ENCODE measurements at places on chromosomes 1 and 21.
A peak's percentile ranks its signal among the peaks of the same experiment; 100 is the strongest.

DNA sequence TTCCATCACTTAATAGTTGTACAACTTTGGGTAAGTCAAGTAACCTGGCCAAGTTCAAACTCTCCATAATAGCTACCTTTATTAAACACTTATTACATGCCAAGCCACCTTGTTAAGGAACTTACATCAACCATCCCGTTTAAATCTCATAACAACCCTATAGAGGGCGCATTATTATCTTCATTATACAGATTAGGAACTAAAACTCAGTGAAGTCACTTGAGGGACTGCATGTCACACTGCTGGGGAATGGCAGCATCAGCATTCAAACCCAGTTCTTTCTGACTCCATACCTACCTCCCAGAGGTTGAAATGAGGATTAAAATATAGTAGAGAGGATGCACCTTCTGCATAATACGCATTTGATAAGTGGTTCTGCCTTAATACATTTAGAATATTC is 47.1 kb upstream of the PLA2G2C start:
- DNase-seq: no peak

GRCh38 chr1:232593717-232594502 is 36.0 kb downstream of the SIPA1L2 start:
- DNase-seq: no peak

DNA sequence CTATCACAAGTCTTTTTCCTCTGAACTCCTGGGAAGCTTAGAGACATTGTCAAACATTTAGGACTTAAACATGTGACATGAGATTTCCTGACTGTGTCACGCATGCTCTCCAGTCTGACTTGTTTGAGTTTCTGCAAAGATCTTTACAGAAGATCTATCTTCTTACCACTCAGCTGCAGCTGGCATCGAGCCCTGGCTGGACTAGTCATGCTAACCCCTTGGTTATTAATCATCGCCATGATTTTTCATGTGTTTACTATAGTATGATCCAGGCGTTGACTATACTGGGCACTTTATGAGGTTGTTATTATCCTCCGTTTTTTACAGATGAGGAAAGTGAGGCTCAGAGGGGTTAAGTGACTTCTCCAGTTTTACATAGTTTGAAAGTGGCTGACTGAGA is 18.1 kb upstream of the IRF2BP2 start:
- DNase-seq: no peak

- DNase-seq: no peak
Measured at GRCh38 chr21:21230672-21231071, 232.5 kb downstream of the NCAM2 start.

- no peak for DNase-seq
Measured at GRCh38 chr21:33032434-33033047, 6.8 kb downstream of the OLIG2 start.

GRCh38 chr21:14985306-14985705 is 79.5 kb downstream of the NRIP1 start:
- no peak for DNase-seq

DNA sequence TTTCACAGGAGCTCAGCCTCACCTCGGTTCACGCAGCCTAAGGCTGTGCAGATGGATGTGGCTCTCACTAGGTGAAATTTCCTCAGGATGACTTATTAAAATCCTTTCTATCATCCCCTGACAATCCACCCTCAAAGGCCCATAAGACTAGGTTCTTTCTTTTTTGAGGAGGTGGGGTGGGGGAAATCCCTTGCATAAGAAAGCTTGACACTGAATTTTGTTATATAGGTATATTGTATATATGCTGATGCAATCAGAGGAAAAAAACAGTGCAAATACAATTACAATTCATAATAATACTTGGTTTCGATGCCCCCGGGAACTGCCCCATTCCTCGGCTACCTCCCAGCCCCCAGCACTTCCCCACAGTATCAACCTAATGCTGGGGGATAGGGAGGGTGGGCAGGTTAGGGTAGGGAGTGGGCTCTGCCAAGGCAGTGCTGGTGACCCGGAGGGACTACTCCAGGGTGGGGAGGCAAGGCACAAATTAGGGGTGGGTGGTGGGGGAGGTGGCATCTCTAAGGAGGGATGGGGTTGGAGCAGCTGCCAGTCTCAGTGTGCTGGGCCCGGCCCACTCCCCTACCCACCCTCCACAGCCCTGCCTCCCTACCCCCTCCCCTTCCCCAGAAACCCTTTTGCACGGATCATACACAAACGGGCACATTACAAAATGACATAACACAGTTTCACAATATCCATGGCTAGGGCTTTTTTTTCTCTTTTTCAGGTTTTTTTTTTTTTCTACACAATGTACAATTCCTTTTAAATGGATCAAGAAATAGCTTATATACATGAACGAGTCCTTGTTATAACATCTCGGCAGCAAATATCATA is 30.9 kb downstream of the SLC27A3 start:
- DNase-seq: no peak

GRCh38 chr1:160222546-160222945 is 17.4 kb downstream of the PEA15 start:
- DNase-seq: no peak

GRCh38 chr1:177858332-177858821 is 111.5 kb downstream of the SEC16B start:
- no peak for DNase-seq

DNA sequence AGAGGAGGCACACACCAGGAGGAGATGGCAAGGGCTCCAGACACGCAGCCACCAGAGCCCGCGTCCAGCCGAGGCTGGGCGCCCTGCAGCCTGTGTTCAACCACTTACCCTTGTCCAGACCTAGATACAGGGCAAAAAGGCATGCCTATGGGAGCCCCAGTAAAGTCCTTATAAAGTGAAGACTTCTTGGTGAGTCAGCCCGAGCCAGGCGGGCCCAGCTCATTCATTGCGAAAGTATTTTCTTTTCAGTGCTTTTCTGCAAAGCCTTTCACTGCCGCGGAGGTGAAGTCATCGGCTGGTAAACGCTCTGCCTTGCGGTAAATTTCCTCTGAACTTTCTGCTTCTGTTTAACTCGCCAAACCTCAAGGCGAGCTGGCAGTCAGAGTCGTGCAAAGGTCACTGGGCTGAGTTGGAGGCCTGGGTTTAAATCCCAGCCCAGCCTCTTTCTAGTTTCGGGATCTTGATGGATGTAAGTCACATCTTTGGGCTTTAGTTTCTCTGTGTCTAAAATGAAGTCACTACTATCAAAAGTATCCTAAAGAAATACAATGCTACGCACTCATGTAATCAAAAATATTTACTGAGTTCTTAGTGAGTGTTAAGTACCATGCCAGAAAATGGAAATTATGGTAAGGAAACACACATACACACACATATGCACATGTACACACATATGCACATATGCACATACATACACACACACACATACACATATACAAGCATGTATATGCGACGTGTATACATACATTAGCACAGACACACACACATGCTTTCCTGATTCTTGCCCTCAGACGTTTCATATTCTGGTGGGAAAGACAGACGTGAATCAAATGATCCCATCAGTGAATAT is 54.7 kb upstream of the IFFO2 start:
- DNase-seq: peak; percentile 96

DNA sequence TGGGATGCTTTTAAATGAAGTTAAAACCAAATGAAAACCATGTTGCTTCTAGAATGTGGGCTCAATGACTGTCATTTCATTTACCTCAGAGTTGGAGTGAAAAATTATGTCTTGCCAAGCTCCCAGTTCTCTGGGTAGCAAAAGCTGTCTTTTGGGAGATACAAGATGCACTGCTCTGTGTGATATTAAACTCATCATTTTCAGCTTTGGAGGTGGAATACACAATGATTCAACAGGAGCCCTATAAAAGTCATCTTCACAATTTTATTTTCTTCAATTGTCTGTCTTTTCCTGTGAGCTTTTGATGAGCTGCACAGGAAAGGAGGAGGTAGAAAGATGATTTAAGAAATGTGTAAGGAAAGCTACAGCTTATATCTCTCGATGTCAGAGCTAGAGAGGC is 120.3 kb upstream of the SPATA6 start:
- DNase-seq: no peak

DNA sequence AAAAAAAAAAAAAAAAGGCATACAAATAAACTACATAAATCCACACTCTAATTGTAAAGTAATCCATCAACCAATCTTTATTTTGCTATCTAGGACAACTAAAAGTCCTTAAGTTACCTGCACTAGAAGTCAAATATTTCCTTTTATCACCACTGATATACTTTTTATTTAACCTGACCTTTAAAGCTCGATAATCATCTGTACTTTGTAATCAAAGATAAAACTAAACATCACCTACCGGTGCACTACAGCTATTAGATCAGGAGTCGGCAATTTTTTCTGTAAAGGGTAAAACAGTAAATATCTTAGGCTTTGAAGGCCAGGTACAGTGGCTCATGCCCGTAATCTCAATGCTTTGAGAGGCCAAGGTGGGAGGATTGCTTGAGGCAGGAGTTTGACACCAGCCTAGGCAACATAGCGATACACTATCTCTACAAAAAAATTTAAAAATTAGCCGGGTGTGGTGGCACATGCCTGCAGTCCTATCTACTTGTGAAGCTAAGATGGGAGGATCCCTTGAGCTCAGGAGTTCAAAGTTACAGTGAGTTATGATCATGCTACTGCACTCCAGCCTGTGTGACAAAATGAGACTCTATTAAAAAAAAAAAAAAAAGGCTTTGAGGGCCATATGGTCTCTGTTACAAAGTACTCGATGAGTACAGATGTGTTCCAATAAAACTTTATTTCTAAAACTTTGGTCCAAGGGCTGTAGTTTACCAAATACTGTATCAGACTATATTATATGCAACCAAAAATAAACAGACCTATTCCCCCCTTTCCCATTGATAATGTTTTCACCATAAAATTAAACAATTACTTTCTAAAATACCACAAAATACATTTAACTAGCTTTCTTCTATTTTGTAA is 47.1 kb downstream of the TESK2 start:
- no peak for DNase-seq

DNA sequence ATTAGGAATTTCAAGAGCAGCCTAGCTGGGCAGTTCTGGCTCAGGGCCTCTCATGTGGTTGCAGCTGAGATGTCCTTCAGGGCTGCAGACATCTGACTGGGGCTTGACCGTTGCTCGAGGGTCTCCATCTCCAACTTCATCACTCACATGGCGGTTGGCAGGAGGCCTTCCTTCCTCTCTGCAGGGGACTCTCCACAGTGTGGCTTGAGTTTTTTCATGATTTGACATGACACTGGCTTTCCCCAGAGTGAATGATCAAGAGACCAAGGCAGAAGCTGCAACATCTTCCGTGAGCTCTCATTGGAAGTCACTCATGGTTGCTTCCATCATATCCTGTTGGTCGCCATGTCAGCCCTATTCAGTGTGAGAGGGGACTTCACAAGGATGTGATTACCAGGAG is 74.6 kb downstream of the RUNX3 start:
- peak; percentile 52 for DNase-seq

DNA sequence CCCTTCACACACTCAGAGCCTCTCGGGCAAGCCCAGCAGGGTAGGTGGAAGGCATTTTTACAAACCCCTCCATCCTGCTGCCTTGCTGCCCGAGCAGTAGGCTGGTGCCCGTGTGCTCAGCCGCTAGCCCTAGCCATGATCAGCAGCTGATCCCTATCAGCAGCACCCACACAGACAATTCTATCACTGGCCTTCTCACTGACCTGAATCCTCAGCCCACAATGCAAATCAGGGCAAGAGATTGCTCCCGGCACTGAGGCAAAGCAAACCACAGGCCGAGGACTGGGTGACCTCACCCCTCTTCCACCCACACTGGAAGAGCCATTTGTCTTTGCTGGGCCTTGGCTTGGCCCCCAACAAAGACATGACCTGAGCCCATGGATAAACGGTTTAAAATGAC is 895 bp upstream of the PDZK1 start:
- no peak for DNase-seq

DNA sequence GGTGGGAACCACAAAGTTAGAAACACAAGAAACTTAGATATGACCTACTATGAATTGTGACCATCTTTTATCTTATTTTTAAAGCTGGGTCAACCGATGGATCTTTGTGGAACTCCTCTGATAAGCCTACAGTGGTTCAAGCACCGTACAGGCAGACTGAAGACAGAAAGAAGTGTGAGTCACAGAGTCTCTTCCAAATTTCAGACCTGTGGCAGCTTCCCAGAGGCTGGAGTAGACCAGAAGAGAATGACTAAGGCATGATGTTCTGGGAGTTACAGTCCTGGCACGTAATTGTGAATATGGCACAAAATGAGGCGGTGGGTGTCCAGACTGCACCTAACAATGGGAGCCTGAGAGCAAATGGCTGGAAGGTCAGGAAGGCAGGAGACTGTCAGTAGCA is 70.0 kb downstream of the LMO4 start:
- DNase-seq: no peak

DNA sequence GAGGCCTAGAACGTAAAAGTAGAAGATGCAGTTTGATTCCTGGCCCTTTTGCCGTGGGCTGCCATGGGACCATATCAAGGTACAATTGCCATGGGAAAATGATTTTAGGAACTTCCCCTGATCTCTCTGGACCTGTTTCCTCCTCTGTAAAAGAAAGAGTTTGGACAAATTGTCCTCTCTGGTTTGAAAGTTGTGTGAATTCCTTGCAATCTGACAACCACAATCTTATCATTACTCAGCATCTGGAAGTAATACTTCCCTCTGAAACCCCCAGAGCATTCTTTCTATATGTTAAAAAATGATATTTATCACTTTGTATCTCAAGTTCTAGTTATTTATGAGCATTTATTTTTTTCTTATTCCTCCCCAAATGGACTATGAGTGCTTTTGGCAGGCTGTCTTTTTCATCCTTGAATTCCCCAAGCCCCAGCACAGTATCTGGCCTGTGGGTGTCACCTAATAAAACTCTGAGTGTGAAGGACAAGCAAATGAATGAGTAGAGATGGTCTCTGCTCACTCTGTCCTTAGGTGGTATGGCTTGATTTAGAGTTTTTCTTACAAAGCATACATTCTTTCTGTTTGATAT is 181.1 kb downstream of the DYRK1A start:
- no peak for DNase-seq

DNA sequence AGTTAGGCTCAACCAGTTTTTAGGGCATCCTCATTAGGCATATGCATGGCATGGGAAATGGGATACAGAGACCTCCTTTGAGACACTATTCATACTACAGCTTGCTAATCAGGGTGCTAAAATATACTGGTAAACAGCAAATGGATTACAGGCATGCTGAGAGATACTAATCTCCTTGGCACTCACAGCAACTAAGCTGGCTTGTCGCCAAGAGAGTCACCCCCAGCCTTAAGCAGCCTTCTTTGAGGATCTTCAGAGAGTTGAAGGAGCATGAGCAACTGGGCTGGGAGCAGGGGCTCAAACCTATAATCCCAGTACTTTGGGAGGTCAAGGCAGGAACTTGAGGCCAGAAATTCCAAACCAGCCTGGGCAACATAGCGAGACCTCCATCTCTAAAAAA is 120.1 kb upstream of the NR5A2 start:
- DNase-seq: no peak

- DNase-seq: no peak
Measured at GRCh38 chr21:28704746-28705145, 287.9 kb downstream of the LTN1 start.

GRCh38 chr1:49319426-49319963 is 542.8 kb upstream of the BEND5 start:
- no peak for DNase-seq

- no peak for DNase-seq
Measured at GRCh38 chr1:58469476-58469875, 77.0 kb downstream of the OMA1 start.

GRCh38 chr1:213613549-213613948 is 374.2 kb upstream of the PROX1 start:
- DNase-seq: no peak

- DNase-seq: peak; percentile 72
Measured at GRCh38 chr1:228863776-228864175, 128.5 kb downstream of the RHOU start.

- DNase-seq: no peak
Measured at GRCh38 chr1:85612704-85613361, 32.3 kb downstream of the CCN1 start.
